ENCODE measurements at places on chromosomes 12 and 14.

DNA sequence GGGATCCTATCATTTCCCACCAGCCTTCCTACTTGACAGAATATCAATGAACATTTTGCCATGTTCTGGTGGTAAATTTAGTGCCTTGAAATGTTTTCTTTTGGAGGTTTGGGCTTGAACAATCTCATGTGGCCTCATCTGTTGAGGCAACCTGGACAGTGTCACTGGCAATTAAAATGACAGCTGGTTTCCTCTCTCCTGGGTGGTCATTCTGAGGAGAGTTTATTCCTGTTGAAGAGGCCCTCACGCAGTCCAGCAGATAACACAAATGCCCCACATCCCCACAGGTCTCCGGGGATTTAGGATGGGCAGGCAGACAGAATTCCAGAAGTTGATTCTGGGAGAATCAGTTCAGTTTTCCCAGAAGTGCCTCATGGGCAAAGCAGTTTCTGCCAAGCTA, 41.9 kb downstream of the MMAB start:
- DNase-seq = no peak

GRCh38 chr14:51950007-51950406, 39.3 kb upstream of the RTRAF start:
- no peak for DNase-seq

- DNase-seq = no peak
Observed at GRCh38 chr12:39984670-39985069, 121.2 kb downstream of the SLC2A13 start.

GRCh38 chr14:67483579-67484285, 4.8 kb downstream of the TMEM229B start:
- no peak for DNase-seq

DNA sequence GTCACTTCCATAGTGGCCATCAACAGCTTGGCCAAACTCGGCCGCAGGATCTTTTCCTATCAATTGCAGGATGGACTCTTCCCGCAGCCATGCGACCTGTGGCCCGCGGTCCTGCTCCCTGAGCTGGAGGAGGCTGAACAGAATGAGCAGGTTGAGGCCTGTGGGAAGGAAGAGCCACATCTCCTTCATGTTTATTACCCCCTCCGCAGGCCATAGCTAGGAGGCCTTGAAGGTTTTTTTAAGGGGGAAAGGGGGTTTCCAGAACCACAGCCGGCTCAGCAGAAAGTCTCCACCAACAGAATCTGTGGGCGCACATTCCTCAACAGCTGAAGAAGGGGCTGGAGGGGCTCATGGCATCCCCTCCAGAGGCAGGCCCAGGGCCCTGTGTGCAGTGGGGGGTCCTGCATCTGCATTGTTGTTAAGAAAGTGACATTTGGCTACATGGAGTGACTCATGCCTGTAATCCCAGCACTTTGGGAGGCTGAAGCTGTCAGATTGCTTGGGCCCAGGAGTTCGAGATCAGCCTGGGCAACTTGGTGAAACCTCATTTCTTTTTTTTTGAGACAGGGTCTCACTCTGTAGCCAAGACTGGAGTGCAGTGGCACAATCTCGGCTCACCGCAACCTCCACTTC, 25.2 kb upstream of the PPP1R13B start:
- DNase-seq = no peak

DNA sequence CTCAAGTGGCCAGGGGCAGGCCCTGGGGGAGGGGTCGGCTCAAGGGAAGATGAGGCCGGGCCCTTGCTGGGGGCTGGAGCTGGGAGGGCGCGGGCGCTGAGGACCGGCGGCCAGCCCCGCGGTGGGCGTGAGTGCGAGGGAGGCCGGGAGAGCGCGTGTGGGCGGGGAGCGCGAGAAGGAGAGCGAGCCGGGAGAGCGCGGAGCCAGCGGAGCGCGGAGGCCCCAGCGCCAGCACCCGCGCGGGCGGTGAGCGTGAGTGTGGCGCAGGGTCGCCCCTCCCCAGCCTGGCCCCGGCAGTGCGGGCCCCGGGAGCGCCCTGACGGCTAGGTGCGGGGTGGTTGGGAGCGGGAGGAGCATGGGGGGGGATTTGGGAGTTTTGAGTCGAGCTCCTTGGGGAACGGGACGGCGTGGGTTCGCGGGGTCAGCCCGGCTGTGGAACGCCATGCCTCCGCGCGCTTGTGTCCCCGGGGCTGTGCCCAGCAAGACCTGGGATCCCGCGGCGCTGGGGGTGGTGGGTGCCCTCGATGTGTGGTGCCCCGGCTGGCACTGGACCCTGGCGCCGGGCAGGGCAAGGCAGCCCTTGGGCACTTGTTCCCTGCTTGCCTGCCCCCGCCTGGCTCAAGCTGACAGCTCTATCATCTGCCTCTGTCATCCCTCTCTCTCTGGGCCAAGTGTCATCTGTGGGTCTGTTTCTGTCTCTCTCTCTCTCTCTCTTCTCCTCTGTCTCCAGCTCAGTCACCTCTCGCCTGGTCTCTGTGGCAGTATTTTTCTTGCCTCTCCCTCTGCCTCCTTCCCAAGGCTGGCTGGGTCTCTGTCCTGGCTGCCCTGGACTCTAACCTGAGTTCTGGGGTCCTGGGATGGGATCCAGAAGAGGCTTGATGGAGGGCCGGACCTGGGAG, at the start of gene LBHD2:
Gene LBHD2 (plus strand): TSS at position 190 of the 899 bp plus-strand sequence. CDS start 1,803 bp downstream, outside the sequence.
- no peak for DNase-seq

DNA sequence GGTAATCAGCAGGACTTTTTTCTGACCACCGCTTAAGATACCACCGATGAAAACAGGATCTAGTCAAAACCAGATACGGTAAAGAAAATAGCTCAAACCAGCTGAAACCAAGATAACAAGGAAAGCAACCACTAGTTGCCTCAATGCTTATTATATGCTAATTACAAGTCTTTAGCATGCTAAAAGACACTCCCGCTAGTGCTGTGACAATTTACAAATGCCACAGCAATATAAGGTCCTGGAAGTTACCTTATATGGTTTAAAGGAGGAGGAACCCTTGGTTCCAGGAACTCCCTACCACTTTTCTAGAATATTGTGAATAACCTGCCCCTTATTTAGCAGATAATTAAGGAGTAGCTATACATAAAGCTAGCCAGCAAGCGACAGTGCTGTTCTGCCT, 976.4 kb upstream of the SEL1L start:
- no peak for DNase-seq

- DNase-seq = no peak
Observed at GRCh38 chr12:4738541-4738940, 18.3 kb downstream of the GALNT8 start.

DNA sequence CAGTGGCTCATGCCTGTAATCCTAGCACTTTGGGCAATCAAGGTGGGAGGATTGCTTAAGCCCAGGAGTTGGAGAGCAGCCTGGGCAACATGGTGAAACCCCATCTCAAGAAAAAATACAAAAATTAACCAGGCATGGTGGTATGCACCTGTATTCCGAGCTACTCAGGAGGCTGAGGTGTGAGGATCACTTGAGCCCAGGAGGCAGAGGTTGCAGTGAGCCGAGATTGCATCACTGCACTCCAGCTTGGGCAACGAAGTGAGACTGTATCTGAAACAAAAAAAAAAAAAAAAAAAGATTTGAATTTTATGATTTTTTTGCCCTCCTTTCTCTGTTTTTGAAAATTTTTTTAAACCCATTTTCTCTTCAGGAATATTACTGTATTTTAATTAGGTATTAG, 17.7 kb downstream of the C12orf75 start:
- no peak for DNase-seq

- DNase-seq = no peak
Observed at GRCh38 chr12:32431025-32431424, 31.7 kb downstream of the FGD4 start.

DNA sequence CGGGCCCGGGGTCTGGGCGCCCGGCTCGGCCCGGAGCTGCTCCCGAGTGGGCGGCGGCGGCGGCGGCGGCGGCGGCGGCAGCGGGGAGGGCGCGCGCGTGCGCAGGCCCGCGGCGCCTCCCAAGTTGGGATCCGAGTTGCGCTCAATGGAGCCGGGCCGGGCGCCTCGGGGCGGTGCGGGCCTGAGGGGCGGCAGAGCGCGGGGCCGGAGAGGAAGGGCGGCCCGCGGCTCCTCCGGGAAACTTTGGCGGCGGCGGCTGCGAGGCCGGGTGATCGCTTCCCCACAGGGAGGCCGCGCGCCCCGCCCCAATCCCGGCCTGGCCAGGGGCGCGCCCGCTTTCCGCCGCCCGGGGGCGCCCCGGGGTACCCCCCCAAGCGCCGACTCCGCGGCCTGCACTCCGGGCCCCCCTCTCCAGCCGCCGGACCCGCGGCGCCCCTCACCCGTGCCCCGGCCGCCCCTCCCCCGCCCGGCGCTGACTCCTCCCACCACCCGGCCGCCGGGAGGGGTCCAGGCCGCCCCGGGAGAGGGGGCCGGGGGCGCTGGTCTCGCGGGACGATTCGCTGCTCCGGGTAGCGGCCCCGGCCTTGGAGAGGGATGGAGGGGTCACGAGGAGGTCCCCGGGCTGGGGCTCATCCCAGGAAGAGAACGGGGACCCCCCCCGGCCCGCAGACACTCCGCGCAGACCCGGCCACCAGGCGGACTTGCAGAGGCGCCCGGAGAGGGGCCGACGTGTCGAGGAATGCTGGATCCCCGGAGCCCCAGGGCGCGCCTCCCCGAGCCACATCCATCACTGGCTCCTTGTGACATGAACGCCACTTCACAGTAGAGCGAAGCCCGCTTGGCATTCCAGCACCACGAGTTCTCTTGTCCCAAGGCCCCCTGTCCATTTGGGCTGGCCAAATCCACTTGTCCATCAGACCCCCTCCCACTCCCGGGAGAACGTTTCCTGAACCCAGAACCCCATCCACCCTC, at the start of gene RILPL1:
Gene RILPL1 (minus strand): TSS at position 48 of the 972 bp plus-strand sequence. CDS start 237 bp downstream, outside the sequence.
- peak; percentile 63 for DNase-seq

DNA sequence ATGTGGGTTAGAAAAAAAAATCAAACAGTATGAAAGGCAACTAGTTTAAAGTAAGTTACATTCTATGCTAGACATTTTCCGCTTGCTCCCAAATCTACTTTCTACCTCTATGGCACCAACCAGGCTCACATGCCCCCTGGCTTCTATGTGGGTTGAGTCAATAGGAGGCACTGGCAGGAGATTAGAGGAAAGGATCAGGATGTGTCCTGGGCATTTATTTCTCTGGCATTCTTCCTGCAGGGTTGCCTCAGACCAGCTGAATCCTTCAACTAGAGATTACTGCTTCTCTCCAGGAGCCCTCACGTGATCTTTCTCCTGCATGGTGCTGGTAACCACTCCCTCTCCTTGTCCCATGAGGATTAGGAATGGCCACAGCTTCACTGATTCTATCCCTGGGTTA, 14.9 kb upstream of the CCDC60 start:
- no peak for DNase-seq

DNA sequence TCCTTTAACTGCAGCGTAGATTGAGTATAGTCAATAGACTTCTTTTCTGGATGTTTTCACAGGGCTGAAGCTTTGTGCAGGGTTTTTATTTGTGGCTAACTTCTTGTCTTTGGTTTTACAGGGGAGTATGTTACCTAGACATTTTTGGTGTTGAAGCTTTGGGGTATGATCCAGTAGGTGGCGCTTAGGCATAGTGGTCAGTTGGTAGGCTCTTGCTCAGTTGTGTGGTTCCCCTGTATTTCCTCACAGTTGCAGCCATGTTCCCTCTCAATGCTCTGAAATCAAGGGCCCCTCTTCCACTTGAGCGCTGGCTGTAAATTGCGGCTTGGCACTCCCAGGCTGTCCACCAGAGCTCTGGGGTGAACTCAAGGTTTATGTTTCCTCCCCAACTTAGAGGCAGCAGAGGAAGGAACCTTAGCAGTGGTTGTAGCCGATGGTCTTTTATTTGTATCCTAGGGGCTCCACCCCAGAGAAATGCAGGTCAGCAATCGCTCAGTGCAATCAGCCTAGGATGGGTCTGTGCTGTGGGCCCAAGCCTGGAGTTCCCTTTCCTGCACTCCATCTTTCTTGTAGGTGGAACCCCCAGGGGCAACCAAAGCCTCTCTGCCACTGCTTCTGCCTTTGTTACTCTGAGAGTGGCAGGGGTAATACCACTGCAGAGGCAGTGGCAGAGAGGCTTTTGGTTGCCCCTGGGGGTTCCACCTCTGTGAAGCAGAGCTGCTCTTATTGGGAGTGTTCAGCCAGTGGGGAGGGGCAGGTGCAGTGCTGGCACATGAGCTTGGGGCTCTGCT, 55.1 kb downstream of the CMAS start:
- peak; percentile 57 for DNase-seq

DNA sequence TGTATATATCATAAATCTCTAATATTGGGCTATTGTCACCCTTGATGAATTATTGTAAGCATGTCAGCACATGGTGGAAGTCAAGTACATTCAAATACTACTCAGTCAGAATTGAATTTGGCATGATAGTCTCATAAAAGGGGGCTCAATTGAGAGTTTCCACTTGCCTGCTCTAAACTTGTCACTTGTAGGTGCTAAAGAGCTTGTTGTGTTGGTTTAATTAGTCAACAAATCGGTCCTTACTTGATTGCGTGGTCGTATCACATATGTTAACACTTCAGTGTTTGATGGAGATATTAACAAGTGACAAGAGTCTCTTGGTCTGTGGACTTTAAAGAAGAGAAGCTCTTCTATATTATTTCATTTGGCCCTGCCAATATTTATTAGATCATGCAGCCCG, 81.1 kb downstream of the NKX2-1 start:
- DNase-seq = no peak

GRCh38 chr14:73776194-73776537, 62.0 kb upstream of the PNMA1 start:
- DNase-seq = no peak

- peak; percentile 86 for DNase-seq
Observed at GRCh38 chr14:103091041-103091882, 3.3 kb upstream of the EXOC3L4 start.

DNA sequence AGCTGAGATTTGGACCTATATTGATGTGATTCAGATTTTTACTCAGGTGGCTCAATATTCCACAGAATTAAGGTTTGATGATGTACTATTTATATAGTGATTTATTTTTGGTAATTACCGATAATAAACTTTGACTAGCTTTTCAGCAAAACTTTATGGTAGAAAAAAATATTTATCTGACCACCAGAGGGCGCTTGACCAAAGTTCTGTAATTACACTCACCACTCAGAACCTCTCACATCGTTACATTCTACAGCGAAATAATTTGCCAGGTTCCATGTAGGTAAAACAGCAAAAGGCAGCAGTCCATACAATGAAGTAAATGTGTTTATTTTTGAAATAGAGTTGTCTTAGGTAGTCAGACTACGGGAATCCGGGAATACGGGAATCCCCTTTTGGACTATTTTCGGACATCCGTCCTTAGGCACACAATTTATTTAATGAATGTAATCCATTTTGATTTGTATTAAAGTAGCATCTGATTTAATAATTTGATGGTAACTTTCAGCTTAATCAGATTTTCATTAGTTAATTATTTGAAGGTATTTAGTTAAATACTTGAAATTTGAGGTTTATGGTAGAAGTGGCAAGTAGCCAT, 143.0 kb upstream of the DDHD1 start:
- peak; percentile 13 for DNase-seq

DNA sequence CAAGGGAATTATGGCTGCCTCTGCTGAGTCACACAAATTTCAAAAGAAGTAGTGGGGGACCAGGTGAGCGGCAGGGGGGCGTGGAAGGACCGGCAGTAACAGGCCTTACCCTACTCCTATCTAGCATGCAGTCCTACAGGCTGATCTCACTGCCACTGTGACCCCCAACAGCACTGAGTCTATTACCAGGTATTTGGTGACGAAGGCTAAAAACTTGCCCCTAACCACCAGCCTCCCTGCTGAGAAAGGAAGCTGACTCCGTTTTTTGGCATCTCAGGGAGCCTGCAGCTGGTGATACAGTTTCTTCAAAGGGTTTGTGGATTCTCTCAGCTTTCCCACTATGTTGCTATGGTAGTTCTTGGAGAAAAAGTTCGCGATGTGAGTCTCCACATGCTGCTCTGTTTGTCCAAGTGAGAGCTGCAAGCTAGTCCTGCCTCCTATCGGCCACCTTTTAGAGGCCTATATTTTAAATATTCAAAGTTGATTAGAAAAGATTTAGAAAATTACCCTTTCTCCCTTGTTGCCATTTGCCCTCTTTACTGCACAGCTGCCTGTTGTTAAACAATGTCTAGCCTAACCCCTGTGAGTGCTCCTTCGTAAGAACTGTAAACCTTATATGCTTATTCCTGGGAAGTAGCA, 57.1 kb upstream of the SLCO1B1 start:
- DNase-seq = no peak
